ENCODE measurements at places on chromosomes 1 and 21. TPM values are rescaled to one million over a fixed set of nuclear protein-coding genes. Genes with fewer than 3 reads are reported as not detected.

The LHX8 gene
- not detected for total RNA-seq

The S100B gene
- not detected for total RNA-seq

The TP73 gene
- under 0.01 TPM for total RNA-seq

The BMP8B gene
- 1.3 TPM for total RNA-seq

The TFF1 gene
- total RNA-seq: not detected
